ENCODE measurements at places on chromosomes 2 and 18.

- no peak for DNase-seq
Observed at GRCh38 chr2:215929602-215930335, 83.6 kb downstream of the MREG start.

- no peak for DNase-seq
Observed at GRCh38 chr2:241153616-241154015, 3.3 kb downstream of the PPP1R7 start.

- no peak for DNase-seq
Observed at GRCh38 chr2:169797601-169798000, 1.1 kb upstream of the SSB start.

DNA sequence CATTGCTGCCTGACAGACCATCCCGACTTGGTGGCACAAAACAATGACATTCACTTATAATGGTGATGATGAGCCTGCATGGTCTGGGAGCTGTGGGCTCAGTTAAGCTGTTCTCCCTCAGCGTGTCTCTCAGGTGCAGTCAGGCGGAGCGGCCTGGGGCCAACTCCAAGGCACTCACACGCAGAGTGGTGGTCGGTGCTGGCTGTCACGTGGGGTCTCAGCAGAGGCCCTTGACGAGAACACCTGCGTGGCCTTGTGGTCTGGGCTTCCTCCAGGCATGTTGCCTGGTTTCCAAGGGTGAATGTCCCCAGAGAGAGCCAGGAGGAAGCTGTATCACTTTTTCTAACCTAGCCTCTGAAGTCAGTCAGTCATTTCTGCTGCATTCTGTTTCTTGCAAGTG is 29.8 kb downstream of the ARMC9 start:
- no peak for DNase-seq

DNA sequence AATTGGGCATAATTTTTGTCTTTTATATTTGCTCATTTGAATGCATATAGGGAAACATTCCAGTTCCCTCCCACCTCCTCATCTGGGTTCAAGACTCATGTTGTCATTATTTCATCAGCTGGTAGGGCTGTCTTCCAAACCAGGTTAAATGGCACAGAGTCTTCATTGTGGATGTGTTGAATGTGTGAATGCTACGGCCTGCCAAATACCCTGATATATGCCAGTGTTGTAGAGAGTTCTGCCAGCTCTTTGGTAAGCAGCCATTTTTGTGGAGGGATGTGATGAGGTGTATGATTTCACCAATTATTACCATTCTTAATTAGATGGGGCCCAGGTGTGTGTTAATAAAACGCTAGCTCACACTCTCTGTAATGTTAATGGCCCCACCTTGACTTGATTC is 121.7 kb downstream of the LYPD6B start:
- DNase-seq, result no peak

GRCh38 chr2:47631792-47632398 is 151.1 kb upstream of the MSH6 start:
- DNase-seq, result peak; percentile 38

DNA sequence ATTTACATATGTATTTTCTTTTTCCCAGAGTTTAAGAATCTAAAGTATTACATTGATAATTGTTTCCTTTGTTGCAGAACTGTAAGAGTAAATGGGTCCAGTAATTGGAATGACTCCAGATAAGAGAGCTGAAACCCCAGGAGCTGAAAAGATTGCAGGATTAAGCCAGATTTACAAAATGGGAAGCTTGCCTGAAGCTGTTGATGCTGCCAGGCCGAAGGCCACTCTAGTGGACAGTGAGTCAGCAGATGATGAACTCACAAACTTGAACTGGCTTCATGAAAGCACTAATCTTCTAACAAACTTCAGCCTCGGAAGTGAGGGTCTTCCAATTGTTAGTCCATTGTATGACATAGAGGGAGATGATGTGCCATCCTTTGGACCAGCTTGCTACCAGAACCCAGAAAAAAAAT is 183.8 kb upstream of the STON1 start:
- DNase-seq, result peak; percentile 66

- no peak for DNase-seq
Observed at GRCh38 chr2:166167449-166167848, 39.6 kb upstream of the SCN1A start.

- DNase-seq, result no peak
Observed at GRCh38 chr2:55431982-55432627, 12.4 kb upstream of the CCDC88A start.

DNA sequence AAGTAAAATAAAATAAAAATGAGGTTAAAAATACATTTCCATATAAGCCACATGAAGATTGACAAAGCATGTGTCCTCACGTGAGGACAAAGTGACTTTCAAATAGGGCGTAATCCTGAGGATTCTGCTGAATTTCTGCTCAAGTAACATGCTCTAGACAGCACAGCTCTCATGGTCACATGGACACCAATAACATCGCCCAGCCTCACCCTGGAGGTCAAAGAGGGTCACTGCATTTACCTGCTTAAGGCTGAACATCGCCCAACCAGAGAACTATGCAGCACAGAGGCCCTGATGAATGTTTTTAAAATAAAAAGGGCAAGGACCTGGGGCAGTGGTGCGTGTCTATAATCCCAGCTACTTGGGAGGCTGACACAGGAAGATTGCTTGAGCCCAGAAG is 30.2 kb downstream of the TGFBRAP1 start:
- no peak for DNase-seq

DNA sequence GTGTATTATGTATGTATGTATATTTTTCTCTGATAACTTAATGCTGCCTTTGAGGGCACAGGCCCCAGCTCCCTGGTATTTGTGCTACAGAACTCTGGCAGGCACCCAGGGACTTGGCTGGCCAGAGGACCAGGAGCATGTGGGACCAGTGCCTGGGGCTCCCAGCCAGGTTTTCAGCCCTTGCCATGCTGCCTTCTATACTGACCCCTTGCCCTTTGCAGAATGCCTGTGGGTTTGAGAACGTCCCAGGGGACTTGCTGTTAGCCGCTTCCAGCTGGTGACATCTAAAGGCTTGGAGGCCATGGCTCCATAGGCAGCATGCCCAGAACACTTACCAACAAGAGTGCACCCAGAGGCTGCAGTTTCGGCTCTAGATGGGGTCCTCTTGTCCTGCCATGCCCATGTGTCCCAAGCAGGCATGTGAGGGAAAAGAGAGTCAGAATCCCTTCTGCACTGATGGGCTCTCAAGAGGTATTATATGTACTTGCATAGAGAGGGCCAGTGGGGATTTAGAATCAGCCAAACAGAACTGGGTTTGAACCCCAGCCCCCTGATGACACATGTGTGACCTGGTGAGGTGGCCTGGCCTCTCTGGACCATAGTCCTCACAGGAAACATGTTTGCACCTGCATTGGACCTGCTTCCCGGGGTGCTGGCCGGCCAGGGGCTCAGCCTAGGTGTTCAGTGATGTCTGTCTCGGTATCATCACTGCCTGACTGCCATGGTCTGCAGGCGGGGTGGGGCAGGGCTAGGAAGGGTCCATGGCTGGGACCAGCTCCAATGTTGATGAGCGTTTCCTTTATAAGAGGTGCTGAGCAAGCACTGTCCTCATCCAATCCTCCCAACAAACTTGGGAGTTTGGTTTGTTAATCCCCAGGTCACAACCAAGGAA is 119.2 kb upstream of the FHL2 start:
- no peak for DNase-seq

DNA sequence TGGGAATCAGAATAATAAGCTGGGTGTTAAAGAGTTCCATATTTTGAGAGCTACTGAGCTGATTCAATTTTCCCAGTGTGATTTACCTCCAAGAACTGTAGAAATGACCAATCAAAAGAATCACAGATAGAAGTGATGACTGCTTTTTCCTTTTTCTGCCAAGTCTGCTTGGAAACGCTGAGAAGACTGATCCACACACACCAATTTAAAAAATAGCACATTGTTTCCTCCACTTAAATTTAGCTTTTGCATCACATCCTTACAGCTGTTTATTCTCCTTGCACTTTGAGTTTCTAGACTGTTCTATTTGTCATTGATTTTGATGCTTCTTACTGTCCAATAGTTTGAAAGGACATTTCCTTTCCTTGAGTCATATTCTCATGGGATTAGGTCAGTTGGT is 590.3 kb upstream of the CHAC2 start:
- DNase-seq, result no peak

DNA sequence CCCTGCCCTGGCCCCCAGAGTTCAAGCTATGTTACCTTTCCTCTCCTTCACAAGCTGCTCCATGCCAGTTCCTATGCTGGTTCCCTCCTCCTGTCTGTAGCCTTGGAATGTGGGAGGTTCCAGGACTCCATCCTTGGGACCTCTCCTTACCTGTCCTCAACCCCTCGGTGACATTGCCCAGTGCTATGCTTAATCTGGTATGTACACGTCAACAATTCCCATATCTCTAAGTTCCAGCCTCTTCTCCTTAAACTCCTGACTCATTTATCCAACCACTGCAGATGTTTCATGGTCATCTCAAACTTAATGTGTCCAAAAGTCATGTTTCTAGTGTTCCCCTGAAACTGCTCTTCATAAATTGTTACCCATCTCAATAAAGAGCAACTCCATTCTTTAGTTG is 160.8 kb downstream of the TNS1 start:
- DNase-seq, result no peak

DNA sequence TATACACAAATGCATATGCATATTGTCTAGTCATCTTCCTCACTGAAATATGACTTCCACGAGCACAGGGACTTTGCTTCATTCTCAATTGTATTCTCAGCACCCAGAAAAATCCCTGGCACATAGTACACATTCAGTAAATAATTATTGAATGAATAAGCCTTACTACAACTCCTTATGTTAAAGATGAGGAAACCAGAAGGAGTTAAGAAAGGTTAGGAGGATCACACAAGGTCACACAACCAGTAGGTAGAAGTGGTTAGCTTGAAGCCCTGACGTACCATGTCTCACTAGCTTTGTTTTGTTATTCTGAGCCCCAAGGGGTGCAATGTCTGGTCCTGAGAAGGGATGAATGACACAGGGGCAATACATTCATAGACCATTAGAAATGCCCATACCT is 220.9 kb upstream of the PID1 start:
- no peak for DNase-seq

- no peak for DNase-seq
Observed at GRCh38 chr2:130377491-130377890, 21.6 kb downstream of the PTPN18 start.

- no peak for DNase-seq
Observed at GRCh38 chr18:55838319-55838718, 250.3 kb upstream of the TCF4 start.

- DNase-seq, result no peak
Observed at GRCh38 chr2:96542357-96542977, 5.9 kb downstream of the ARID5A start.

DNA sequence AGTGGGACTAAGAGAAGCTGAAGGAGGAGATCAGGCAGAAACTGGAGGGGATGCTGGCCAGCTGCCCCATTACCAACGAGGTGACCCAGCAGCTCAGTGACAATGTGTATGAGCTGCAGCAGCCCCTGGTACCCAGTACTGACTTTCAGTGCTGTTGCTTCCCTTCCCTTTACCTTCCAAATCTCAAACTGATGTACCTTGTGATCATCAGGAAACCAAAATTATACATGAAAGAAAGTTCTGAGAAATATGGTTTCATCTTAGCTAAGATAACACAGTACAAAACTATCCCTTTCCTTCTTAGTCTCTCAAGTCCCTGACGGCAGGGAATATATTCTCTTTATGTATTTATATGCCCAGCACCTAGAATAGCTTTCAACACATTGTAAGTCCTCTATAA is 52.3 kb upstream of the CERS6 start:
- DNase-seq, result no peak

- peak; percentile 32 for DNase-seq
Observed at GRCh38 chr2:159982842-159983785, 79.3 kb downstream of the PLA2R1 start.

- DNase-seq, result no peak
Observed at GRCh38 chr2:66528974-66529724, 94.2 kb downstream of the MEIS1 start.

DNA sequence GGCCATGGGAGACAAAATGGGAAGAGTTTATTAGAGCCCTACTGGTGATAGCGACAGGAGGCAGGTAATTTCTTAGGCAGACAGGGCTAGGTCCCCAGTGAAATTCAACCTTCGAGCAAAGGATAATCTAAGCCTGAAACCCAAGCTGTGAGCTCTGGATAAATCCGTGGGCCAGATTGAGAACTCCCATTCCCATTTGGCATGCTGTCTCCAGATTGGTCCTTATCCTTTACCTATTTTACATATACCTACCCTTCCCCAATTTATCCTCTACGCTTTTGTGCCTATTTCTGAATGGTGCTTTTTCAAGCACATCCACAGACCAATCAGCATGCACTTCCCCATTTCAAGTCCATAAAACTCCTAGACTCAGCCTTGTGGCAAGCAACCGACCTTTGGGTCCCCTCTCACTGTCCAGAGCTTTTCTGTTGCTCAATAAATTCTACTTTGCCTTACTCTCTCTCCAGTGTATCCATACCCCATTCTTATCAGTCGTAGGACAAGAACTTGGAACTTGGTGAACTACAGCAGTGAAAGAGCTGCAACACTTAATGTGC is 268.0 kb downstream of the MYCN start:
- DNase-seq, result no peak

DNA sequence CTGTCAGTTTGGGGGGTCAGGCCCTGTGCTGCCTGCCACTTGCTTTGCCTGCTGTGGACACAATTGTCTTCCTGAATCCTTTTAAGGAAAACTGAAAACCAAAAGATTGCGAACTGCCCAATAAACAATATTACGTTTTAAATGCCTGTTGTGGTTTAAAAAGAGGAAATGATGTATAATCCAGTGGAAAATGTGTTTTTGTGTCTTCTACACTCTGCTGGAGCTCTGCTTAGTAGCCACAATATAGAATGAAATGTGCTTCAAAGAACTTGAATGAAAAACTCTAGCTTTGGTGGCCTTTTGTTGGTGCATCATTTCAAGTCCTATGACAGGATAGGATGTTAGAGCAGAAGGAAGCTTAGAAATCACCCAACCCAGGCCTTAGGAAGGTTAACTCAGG is 23.2 kb upstream of the CABYR start:
- no peak for DNase-seq

- DNase-seq, result no peak
Observed at GRCh38 chr2:160471950-160472349, 21.7 kb downstream of the RBMS1 start.

- DNase-seq, result no peak
Observed at GRCh38 chr2:134181219-134181618, 72.7 kb upstream of the MGAT5 start.

DNA sequence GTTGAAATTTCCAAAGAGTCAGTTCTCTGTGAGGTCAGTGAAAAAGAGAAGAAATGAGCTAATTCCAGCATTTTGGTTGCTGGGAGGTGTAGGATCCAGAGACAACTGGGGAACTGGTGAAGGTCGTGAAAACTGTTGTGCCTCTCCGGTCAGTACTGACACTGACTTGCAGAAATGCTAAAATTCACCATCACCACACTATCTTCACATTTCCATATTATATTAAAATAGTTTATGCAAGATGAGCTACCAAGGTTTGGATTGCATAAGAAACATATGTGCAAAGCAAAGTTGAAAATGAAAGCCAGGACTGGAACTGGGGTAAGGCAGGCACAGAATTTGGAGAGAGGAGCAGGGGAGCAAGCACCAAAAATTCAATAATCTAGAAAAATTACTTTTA is 21.8 kb downstream of the RIT2 start:
- no peak for DNase-seq

GRCh38 chr2:195531754-195532153 is 125.3 kb upstream of the SLC39A10 start:
- no peak for DNase-seq

Data from AG09309 (cell line).